Daoy (cell line): ENCODE measurements at places on chromosomes 16 and 17. TPM values are rescaled to one million over a fixed set of nuclear protein-coding genes. Genes with fewer than 3 reads are reported as not detected.

Gene SLC13A2
- not detected in 2 replicates for total RNA-seq

Gene RSAD1
- total RNA-seq: 18.7 and 33.5 TPM in 2 replicates

Gene TP53TG3B
- total RNA-seq: 3.4 TPM in 1 of 2 replicates, not detected in the other

Gene DBF4B
- total RNA-seq: 12.6 and 17.3 TPM in 2 replicates

Gene RNF222
- not detected in 2 replicates for total RNA-seq

- DNase-seq: no peak
Measured at GRCh38 chr16:51971184-51971583, 575.8 kb downstream of the TOX3 start.

- peak; percentile 70 for DNase-seq
Measured at GRCh38 chr17:45852535-45853297, 8.0 kb downstream of the SPPL2C start.

- peak; percentile 77 for DNase-seq
Measured at GRCh38 chr17:73293480-73293911, 18.3 kb downstream of the CDC42EP4 start.

- DNase-seq: no peak
Measured at GRCh38 chr17:885971-886571, 93.5 kb downstream of the NXN start.

DNA sequence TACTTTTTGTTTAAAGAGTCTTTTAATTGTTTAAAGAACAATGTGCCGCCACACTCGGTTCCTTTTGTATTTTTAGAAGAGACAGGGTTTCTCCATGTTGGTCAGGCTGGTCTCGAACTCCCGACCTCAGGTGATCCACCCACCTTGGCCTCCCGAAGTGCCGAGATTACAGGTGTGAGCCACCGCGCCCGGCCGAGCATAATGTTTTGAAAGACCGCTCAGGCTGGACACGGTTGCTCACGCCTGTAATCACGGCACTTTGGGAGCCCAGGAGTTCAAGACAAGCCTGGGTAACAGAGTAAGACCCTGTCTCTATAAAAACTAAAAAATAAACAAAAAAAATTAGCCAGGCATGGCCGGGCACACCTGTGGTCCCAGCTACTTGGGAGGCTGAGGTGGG is 59.8 kb downstream of the RNF213 start:
- DNase-seq: no peak

- no peak for DNase-seq
Measured at GRCh38 chr17:42846594-42847280, 2.4 kb downstream of the AOC2 start.

DNA sequence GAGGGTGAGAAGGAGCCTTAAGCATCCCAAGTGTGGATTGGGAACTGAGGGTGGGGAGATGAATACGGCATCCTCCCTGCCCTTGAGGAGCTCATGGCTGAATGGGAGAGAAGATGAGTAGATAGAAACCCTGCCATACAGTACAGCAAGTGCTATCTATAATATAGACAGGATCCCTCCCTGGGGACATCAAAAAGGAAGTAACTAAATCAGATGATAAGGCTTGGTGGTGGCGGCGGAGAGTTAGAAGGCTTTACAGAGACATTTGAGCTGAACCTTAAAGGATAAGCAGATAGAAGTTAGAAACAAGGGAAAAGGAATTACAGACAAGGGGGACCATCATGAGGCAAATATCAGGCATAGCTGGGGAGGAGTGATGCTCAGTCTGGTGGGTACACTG is 67.5 kb upstream of the TMEM132E start:
- no peak for DNase-seq
